Psoas muscle (tissue), 8 donors: ENCODE measurements at places on chromosomes 7 and 10. TPM values are rescaled to one million over a fixed set of nuclear protein-coding genes. Genes with fewer than 3 reads are reported as not detected.

CALY gene
- polyA plus RNA-seq: 0.05 TPM

PIK3CG gene
- 0.18 TPM for polyA plus RNA-seq

- H3K4me1 ChIP-seq: no peaks in the 10 kb centered on the region
- H3K4me3 ChIP-seq: no peak overlapping the region
- H3K27ac ChIP-seq: no peak overlapping the region
- DNase-seq: no peak
- no peaks in the 10 kb centered on the region for H3K27me3 ChIP-seq
These were observed 271.2 kb downstream of the MAGI2 start for GRCh38 chr7:79182283-79182682.

- no peaks in the 10 kb centered on the region for H3K36me3 ChIP-seq
- no peak overlapping the region for H3K4me3 ChIP-seq
- H3K27ac ChIP-seq: no peak overlapping the region
- H3K4me1 ChIP-seq: peaks cover 11% of the 10 kb centered on the region
- no peak for DNase-seq
- no peaks in the 10 kb centered on the region for H3K27me3 ChIP-seq
These were observed 112.7 kb downstream of the ICA1 start for GRCh38 chr7:8149222-8149621.

- H3K4me1 ChIP-seq: no peaks in the 10 kb centered on the region
- no peaks in the 10 kb centered on the region for H3K27me3 ChIP-seq
- H3K36me3 ChIP-seq: peaks cover 100% of the 10 kb centered on the region
These were observed 103.3 kb downstream of the CLEC2L start for GRCh38 chr7:139626817-139627216.

DNA sequence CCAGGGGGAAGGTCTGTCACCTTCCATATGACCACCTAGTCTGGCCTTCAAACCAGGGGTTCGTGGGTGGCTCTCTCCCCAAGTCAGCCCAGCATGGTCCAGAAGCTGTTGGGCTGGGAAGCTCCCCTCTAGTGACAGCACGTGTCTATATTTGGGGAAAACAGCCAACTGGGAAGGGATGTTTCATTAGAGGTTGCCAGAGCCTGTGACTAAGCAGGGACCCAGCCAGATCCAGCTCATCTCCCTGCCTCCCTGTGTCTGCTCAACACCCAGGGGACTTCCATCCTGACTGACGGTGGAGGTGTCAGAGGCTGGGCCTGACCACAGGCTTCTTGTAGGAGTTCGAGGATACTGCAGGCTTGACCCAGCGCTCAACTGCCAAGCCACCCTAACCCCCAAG, 10.5 kb downstream of the STYXL1 start:
- no peaks in the 10 kb centered on the region for H3K36me3 ChIP-seq
- peak overlapping the region; percentile 61 for H3K27ac ChIP-seq
- no peak overlapping the region for H3K4me3 ChIP-seq
- H3K4me1 ChIP-seq: peaks cover 11% of the 10 kb centered on the region
- DNase-seq: peak; percentile 83

DEPP1 gene
- 53.6 TPM for polyA plus RNA-seq

- no peak for DNase-seq
- no peaks in the 10 kb centered on the region for H3K36me3 ChIP-seq
- H3K27ac ChIP-seq: no peak overlapping the region
These were observed 271.2 kb upstream of the C7orf33 start for GRCh38 chr7:148319316-148319808.

- no peak overlapping the region for H3K4me3 ChIP-seq
- no peaks in the 10 kb centered on the region for H3K27me3 ChIP-seq
- H3K36me3 ChIP-seq: no peaks in the 10 kb centered on the region
- DNase-seq: no peak
- no peaks in the 10 kb centered on the region for H3K4me1 ChIP-seq
- no peak overlapping the region for H3K27ac ChIP-seq
These were observed 102.3 kb downstream of the DYNC2I1 start for GRCh38 chr7:158958618-158959017.

- peaks cover 19% of the 10 kb centered on the region for H3K4me1 ChIP-seq
- no peaks in the 10 kb centered on the region for H3K27me3 ChIP-seq
- H3K4me3 ChIP-seq: no peak overlapping the region
- H3K27ac ChIP-seq: no peak overlapping the region
- H3K36me3 ChIP-seq: no peaks in the 10 kb centered on the region
- DNase-seq: no peak
These were observed 65.0 kb downstream of the PIP4K2A start for GRCh38 chr10:22649390-22649841.

- H3K27me3 ChIP-seq: no peaks in the 10 kb centered on the region
- no peak for DNase-seq
- H3K4me1 ChIP-seq: peaks cover 3% of the 10 kb centered on the region
- no peak overlapping the region for H3K27ac ChIP-seq
These were observed 38.7 kb upstream of the MTPAP start for GRCh38 chr10:30387646-30388243.

STEAP1 gene
- 1.5 TPM for polyA plus RNA-seq

DNA sequence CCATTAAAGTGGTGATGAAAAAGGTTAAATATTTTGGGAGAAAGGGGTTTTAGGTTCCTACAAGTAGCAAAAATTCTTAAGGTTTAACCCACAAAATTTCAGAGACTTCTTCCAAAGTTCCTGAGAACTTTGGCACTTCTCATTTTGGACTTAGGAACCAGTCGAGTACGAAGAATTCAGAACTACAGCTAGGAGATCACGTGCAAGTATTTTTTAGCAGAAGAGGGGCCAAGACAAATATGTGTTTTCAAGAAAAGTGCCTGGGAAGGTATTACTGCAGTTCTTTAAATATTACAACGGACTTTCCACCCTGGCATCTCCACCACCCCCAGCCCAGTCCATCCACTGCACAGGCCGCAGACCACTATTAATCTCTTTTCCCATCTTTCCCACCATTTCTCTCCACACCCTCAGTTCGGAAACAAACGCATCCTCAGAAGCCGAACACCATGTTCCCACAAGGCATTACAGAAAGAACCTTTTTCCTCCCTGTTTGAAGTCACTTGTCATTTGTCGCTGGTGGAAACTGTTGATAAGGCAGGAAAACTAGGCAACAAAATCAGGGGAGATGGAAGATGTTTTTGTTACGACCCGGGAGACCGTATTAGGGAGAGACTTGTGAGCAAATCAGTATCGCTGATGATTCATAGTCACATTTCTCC, 7.1 kb downstream of the INHBA start:
- DNase-seq: no peak
- peak overlapping the region; percentile 44 for H3K4me3 ChIP-seq
- H3K4me1 ChIP-seq: no peaks in the 10 kb centered on the region
- H3K27ac ChIP-seq: peak overlapping the region; percentile 36
- peaks cover 43% of the 10 kb centered on the region for H3K27me3 ChIP-seq

- DNase-seq: no peak
- H3K27me3 ChIP-seq: no peaks in the 10 kb centered on the region
- no peaks in the 10 kb centered on the region for H3K36me3 ChIP-seq
- no peak overlapping the region for H3K4me3 ChIP-seq
- no peak overlapping the region for H3K27ac ChIP-seq
These were observed 55.6 kb downstream of the C10orf120 start for GRCh38 chr10:122643931-122644534.

DNA sequence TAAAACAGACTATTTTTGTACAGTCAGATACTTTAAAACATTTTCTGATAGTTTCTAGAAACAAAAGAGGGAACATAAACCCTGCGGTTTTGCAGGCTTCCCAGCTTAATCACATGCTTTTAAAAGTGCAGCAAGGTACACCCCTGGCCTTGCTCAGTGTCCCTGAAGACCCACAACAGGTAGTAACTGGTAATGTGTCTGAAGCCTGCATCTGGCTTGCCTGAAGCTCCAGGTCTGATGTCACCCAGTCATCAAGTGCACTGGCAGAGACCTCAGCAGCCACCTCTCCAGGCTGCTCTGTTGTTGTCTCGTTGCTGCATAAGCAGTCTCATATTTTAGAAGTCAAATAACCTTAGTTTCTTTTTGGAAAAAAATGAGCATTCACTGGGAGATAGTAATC, 376.1 kb upstream of the MTPN start:
- DNase-seq: no peak
- H3K27ac ChIP-seq: no peak overlapping the region
- no peak overlapping the region for H3K4me3 ChIP-seq
- no peaks in the 10 kb centered on the region for H3K4me1 ChIP-seq
- no peaks in the 10 kb centered on the region for H3K36me3 ChIP-seq
